ENCODE measurements at places on chromosomes 2 and 18.

- no peak for DNase-seq
Observed at GRCh38 chr18:3094338-3094684, 81.4 kb upstream of the LPIN2 start.

DNA sequence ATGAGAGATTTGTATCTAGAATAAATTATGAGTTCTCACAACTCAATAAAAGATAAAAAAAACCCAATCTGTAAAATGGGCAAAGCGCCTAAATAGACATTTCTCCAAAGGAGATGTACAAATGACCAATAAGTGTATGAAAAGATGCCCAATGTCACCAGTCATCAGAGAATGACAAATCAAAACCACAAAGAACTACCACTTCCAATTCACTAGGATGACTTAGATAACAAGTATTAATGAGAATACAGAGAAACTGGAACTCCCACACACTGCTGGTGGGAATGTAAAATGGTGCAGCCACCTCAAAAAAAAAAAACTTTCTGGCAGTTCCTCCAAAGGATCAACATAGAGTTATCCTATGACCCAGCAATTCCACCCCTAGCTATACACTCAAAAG, 17.4 kb upstream of the COL6A3 start:
- DNase-seq = no peak

- no peak for DNase-seq
Observed at GRCh38 chr18:64403784-64404503, 255.1 kb upstream of the LINC00305 start.

DNA sequence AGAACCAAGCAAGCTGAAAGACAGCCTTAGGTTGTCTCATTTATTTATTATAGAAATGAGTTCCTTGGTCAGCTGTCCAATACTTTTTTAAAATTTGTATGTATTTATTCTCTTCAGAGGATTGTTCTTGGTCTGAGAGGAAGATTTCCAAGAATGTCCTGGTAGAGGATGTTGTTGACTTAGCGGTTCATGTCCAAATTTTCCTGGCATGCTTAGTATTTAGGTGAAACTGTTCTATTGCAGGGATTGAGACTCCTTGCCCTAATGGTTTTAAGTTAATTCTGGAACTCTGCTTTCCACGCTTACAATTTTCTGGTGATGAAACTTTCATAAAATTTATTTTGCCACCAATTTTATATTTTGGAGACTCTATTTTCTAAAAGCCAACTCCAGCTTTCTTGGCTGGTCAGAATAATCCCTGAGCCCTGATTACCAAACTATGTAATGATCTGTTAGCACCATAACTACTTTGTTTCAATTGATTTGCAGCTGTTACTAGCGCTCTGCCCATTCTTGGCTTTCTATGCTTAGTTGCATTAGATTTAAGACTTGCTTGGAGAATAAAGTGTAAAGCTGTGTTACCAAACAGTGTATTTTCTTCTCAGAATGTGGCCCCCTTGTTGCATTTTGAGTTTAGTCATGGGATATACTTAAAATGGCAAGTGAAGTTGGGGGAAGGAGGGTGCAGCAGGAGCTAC, 1868.8 kb upstream of the CELF4 start:
- DNase-seq = no peak

DNA sequence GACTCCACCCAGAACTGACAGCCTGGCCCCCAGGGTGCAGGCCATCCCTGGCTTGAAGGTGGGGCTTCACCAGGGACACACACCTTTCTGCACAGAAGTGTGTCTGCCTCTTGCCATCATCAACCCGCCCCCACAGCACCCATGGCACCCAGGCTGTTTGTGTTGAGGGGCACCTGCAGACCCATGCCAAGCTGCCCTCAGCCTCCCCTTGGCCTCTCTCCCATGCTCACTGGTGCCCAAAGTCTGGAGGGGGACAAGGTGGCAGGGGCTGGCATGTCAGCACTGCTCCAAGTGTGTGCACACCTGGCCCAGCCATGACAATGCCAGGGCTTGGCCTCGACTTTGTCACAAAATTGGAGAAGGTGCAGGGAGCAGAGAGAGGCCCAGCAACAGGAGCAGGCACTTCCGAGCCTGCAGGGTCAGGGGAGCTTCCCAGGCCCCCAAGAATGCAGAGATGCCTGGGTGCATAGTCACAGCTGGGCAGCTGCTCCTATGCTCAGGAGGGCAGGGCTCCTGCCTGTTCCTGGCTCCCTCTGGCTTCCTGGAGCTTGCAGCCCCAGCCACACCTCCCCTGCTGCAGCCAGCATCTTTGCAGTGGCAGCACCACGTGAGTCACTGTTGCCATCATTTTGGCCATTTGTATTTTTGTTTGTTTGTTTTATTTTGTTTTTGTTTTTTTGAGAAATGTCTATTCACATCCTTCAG, 280.6 kb upstream of the UBE2E3 start:
- DNase-seq = no peak

GRCh38 chr18:6590326-6590725, 139.2 kb upstream of the ARHGAP28 start:
- no peak for DNase-seq

- peak; percentile 81 for DNase-seq
Observed at GRCh38 chr18:75161256-75162028, 47.5 kb downstream of the PTGR3 start.

- no peak for DNase-seq
Observed at GRCh38 chr18:4831791-4832375, 365.2 kb downstream of the AKAIN1 start.

DNA sequence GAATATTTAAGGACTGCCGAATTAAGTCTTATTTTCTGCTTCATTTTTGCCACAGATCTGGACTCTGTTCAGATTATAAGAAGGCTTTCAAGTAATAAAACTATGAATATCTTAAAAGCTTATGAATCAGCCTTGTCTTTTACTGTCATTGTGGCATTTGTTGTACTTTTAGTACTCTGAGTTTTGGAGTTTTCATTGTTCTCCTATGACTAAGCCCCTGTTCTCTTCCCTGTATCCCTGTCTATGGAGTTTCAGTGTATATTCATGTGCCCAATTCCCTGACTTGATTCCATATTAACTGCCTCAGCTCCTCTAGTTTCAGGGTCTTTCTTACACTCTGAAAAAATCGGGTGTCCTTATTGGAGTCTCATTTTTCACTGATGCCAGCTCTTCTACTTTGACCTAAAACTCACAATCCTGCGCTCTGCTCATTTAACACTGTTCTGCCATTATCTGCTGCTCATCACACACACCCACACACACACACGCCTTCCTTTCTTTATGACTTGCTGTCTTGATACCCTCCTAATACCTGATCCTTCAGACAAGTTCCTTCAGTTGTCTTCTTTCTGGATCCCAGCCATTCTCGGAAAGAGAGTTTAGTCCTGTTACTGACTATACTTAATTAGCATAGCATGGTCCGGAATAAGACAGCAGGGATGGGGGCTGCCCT, 511.8 kb downstream of the CPS1 start:
- DNase-seq = no peak

GRCh38 chr2:43318791-43319190, 92.4 kb upstream of the ZFP36L2 start:
- no peak for DNase-seq

- DNase-seq = peak; percentile 46
Observed at GRCh38 chr2:10538224-10538894, 90.2 kb upstream of the ODC1 start.

DNA sequence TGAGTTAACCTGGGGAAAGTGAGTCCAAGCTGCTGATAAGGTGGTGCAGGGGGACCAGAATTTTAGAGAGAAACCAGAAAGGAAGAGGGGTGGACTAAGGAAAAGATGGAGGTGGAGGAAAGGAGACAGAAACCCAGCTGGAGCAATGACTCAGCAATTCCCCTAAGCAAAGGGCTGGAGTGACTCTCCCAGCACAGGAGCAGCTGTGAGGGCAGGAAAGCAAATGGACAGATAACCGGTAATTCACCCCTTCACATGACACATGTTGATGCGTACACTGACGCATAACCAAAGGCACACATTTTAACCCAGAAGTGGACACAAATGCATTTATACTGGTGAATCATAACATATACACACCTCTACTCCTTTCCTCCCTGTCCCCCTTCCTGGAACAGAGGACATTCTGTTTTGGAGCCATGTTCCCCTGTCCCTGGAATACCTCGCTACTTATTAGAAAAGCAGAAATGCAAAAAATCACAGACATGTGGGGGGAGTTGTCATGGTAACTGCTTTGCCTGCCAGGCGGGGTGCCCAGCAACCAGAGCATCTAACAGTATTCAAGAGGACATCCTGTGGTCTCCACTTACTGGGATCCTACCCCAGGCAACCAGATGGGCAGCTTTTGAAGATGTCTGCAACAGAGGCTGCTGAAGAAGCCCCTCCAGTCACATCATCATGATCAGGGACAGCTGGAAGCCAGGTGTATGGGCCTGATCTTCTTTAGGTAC, 4.7 kb downstream of the CDK5R2 start:
- no peak for DNase-seq

DNA sequence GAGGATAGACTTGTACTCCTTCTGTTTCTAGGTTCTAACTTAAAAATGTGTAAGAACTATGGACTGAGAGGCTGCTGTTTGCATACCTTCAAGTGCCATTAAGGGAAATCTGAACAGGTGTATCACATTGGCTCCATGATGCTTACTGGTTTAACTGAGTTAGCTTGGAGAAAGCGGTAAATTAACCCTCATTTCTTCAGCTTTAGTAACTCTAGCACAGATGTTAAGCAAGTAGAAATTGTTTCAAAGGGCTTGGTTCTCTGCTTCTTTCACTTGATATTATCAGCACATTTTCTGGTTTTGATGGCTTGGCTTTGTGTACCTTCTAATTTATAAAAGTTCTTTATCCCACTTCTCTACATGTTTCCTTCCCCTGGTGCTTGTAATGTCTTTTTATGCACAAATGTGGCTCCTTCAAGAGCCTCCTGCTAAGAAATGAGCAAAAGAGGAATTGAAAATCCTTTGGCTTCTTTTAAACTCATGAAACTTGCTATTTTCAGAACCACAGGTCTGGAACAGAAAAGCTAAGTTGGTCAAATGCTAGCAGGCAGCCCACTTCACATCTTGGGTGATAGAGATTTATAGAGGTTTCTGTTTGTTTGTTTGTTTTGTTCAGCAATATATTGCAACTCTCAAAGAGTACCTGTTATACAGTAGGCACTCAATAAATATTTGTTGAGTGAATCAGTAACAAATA, 249.9 kb upstream of the THUMPD2 start:
- DNase-seq = no peak

DNA sequence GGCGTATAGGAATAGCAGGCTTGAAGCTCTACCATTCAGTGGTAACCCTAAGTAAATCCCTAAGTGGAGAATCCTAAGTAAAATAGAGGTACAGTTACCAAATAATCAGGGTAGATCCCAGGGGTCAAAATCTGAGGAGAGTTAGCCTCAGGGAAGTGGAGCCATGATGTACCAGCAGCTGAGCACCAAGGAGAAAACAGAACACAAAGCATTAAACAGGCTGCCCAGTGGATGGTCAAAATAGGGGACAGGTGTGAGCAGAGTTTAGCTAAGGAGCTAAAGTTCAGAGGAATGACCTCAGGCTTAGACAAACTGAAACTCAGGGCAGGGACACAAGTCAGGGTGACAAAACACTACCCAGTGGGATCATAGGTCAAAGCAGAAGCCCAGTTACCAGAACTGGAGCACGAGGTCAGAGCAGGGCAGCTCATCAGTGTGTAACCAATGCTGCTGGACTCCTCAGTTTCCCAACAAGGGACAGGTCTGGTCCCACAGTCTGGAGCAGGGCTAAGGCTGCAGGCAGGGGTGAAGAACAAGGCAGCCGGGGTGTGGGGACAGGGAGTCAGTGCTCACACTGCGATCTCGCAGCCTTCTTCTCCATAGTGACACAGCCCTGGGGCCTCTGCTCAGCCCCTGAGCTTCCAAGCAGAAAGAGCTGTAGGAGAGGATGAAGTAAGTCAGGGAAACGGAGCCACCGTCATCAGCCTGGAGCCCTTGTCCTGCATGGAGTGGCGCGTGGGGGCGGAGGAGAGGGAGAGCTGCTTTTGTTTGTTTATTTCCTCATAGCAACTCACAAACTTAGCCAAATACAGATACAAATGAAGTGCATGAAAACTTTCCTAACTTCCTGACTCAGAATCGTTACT, 264.0 kb downstream of the MREG start:
- no peak for DNase-seq

- no peak for DNase-seq
Observed at GRCh38 chr2:105645938-105646773, 98.6 kb upstream of the NCK2 start.

GRCh38 chr2:78839259-78839658, 186.2 kb upstream of the REG3G start:
- no peak for DNase-seq

- no peak for DNase-seq
Observed at GRCh38 chr18:77140439-77141109, 8.0 kb upstream of the MBP start.

- no peak for DNase-seq
Observed at GRCh38 chr2:142095647-142096046, 35.2 kb downstream of the LRP1B start.

- peak; percentile 39 for DNase-seq
Observed at GRCh38 chr2:121888189-121888557, 132.7 kb downstream of the TSN start.

DNA sequence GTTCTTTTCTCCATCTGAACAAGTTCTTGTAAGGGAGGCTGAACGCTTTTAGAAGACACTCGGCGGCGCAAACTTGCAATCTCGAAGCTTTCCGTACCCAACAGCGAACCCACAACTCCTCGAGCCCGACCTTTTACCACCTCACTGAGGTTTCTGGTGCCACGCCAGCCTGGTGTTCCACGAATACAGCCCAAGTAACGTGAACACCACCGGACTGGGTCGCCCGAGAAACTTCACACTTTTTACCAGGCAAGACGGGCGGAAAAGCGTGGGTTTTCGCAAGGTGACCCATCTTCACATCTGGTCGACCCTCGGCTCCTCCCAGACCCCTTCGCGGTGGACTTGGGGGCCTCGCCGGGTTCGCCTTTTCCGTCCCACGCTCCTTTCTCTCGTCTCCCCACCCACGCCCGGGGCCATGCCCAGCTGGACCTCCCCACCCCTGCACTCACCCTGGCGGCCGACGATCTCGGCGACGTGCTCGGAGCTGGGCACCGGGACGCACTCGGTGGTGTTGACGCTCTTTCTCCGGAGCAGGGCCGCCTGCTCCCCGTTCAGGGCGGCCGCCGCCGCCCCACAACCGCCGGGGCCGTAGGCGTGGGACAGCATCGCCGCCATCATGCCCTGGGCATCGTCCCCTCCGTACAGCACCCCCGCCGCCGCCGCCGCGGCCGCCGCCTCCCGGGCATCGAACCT, 1.2 kb downstream of the MEX3C start:
- peak; percentile 48 for DNase-seq

- DNase-seq = peak; percentile 17
Observed at GRCh38 chr2:30185178-30185577, 38.4 kb downstream of the YPEL5 start.
